Stimulated activated CD4-positive, alpha-beta T cell treated with anti-CD3 and anti-CD28 coated beads, Interleukin-1b, Interleukin-23, amount 100 ng/mL, for 24 hours (primary cell): ENCODE measurements at places on chromosomes 5 and 9.

DNA sequence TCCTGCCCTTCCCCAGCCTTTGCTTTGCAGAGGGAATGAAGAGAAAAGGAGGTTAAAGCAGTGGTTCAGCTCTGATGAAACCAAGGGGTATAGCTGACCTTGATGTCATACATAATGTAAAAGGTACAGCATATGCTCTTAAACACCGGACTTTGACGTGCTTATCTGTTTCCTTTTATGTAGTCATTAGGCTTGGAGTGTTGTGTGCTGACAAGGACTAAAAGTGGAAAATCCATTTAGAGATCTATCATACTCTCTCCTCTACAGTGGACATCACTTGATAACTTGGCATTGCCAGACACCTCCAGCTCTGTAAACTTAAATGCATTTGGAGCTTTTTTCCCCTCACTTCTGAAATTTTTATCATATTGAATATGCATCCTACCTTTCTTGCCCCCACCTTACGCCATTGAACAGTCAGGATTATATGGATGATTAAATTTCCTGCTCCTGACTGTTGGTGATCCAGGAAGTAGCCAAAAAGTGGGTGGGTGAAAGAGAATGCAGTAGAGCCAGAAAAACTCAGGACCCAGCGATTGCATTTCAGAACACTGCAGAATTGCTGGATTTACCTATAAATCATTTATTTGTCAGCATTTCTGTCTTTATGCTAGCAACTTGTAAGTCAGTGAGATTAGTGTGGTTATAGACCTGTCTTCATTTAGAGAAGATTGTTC is 4.1 kb downstream of the TNFAIP8 start:
- DNase-seq: no peak

DNA sequence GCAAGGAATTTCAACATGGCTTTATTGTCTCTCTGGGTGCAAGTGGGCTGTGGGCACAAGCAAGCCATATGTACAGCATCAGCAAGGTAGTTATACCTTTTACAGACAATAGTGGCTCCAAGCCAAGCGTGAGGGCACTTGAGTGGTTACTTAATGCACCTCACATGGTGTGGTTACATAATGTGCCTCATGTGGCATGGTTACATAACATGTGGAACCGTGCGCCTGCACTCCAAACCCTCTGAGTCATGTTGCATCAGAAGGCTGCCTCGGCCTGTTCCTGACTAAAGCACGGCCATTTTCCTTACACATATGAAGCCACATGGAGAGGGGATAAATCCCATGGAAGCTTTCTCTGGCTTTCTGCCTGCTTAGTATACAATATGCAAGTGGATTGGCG is 150.9 kb downstream of the OSTF1 start:
- no peak for DNase-seq

GRCh38 chr9:85213650-85214607 is 527.8 kb downstream of the AGTPBP1 start:
- no peak for DNase-seq

GRCh38 chr9:128529191-128529590 is 23.2 kb upstream of the SPTAN1 start:
- DNase-seq: no peak

DNA sequence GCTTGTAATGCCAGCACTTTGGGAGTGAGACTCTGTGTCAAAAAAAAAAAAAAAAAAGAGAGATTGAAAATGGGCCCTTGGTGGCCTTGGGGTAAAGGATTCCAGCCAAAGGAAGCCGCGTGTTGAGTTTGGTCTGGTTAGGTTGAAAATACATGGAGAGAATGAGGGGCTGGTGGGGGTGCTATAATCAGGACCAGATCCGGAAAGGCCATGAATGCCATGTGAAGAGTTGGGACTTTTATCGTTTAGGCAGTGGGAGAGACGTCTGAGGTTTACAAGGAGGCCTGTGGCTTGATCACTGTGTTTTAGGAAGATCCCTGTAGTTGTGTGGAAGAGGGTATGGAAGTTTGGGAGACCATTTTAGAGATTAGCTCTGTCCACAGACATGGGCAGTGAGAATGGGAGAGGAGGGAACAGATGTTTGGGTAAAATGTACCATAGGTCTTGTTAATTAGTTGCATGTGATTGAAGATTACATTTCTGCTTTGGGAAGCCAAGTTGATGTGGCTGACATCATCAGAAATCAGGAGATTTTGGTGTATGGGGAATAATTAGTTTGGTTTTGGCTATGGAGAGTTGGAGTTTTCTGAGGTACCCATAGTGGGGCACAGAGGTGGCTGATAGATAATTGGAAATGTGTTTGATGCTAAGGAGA is 3.5 kb downstream of the MSANTD3 start:
- no peak for DNase-seq

- DNase-seq: no peak
Observed at GRCh38 chr9:98254228-98255060, 1.0 kb downstream of the TBC1D2 start.

DNA sequence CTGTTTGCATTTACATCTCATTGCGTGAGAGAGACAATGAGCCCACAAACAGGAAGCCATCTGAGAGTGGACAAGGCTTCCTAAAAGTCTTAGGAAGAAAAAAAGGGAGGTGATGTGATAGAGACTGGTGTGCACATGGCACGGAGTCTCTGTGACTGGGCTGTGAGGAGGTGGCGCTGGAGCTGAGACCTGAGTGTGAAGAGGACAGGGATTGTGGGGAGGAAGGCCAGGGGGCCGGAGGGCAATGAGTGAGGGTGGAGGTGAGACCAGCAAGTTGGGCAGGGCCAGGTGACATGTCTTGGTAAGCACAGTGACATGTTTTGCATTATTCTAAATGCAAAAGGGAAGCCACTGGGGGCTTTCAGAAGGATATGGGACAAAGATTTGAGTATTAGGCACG is 45.0 kb downstream of the TSPAN17 start:
- no peak for DNase-seq

- no peak for DNase-seq
Observed at GRCh38 chr5:65808251-65808741, 86.3 kb downstream of the NLN start.

- no peak for DNase-seq
Observed at GRCh38 chr9:87112656-87113055, 165.3 kb upstream of the GAS1 start.

DNA sequence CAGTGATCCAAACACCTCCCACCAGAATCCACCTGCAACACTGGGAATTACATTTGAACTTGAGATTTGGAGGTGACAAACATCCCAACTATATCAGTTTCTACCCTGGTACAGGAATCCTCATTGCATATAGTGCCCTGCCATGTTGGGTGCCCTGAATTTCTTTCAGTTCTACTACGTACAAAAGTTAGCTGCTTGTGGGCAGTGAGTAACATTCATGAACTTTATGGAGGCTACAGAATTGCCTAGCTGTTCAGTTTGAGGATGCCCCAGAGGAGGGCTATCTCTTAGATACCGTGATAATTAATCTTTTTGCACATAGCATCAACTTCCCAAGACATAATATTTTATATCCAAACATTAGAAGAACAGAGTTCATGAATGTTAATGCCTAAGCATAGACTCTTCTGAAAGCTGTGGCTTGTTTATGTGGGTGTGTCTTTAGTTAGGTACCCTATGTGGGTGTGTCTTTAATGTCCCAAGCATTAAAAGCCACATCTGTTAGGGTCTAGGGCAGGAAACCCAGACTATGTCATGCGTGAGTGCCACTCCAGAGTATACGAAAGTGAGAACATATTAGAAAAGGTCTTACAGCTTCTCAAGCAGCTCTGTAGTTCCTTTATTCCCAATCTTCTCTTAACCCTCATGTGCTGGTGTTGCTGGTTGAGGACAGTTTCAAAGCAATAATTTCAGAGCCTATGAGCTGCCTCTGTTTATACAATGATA is 47.0 kb upstream of the CHD1 start:
- DNase-seq: no peak

GRCh38 chr9:87077986-87078385 is 130.7 kb upstream of the GAS1 start:
- DNase-seq: no peak

DNA sequence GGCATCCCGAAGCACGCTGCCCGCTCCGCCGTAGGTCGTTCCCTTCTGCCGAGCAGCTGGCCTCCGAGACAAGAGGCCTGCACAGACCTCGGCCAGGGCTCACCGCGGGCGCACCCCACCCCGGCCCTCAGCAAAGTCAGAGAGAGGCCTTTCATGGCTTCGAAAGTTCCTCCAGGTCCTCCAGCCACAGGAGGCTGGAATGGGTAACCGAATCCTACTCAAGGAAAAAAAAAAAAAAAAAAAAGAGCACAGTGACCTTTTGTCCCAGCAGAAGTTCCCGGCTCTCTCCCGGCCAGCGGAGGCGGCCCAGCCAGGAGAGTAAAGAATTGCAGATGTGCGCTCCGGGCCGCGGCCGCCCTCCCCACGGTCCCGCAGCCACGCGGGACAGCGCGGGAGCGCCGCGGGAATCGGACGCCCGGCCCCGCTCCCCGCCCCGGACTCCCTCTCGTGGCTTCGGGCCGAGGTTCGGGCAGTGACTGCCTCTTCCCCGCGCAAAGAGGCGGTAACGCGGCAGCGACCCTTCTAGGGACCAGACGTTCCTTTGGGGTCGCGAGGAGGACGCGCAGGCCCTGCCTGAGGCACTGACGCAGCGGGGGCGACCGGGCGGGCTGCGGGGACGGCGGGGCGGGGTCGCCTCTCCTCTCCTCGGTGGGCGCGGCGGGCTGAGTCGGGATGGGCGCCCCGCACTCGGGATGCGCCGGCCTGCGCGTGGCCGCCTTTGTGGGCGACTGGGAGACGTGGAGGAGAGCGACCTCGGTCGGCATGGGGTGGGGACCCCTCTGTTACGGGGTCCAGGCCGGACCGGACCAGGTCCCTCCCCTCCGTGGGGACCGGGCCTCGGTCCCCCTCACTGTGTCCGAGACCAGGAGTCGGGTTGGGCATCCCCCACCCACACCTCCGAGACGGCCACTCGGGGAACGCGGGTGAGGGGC is 754 bp downstream of the GFPT2 start:
- DNase-seq: no peak

DNA sequence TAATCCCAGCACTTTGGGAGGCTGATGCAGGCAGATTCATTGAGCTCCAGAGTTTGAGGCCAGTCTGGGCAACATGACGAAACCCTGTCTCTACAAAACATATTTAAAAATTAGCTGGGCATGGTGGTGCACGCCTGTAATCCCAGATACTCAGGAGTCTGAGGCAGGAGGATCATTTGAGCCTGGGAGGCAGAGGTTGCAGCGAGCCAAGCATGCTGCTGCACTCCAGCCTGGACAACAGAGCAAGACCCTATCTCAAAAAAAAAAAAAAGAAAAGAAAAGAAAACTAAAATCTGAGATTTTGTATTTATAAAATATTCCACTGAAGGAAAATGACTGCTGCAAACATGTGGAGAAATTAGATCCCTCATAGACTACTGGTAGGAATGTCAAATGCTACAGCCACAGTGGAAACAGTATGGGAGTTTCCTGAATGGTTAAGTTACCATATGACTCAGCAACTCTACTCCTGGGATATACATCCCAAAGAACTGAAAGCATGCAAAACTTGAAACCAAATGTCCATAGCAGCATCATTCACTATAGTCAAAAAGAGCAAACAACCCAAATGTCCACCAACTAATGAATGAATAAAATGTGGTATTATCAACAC is 106.1 kb downstream of the UBAP2 start:
- DNase-seq: no peak

DNA sequence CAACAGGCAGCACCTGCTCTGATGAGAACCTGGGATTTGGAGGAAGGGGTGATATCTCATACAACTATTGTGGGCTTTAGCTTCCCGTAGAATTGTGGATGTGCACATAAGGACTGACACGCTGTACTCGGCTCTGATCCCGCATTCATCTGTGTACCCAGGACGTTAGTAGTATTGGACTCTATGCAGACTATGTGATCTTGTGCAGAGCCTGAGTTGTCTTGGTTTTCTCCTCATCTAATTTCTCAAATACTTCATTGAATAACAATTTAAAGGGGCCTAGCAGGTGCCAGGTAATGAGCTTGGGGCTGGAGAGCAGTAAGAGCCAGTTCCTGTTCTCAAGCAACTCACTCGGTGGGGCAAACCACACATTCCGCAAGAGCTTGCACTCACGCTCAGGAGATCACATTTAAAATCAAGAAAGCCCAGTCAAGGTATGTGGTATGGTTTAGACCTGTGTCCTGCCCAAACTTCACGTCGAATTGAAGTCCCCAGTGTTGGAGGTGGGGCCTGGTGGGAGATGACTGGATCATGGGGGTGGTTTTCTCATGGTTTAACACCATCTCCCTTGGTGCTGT is 14.8 kb downstream of the C5orf15 start:
- no peak for DNase-seq

GRCh38 chr5:146076028-146076427 is 29.3 kb downstream of the PLAC8L1 start:
- no peak for DNase-seq

DNA sequence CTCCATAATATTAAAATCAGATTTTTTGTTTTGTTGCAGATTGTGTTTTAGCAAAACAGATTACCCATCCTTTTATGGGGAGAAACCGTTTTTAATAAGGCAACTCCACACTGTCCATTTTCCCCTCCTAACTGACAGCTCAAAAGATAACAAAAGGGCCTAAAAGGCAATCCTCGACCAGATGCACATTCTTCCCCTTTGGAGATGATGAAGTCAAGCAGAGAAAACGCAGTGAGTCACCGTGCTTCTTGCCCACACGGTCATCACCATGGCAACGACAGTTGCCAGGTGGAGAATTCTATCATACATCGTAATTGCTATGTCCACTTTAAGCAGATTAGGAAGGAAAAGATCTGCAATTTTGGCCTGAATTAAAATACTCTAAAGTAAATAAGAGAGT is 96.4 kb downstream of the DIRAS2 start:
- no peak for DNase-seq

- peak; percentile 46 for DNase-seq
Observed at GRCh38 chr9:133148199-133149129, 15.2 kb downstream of the GBGT1 start.

DNA sequence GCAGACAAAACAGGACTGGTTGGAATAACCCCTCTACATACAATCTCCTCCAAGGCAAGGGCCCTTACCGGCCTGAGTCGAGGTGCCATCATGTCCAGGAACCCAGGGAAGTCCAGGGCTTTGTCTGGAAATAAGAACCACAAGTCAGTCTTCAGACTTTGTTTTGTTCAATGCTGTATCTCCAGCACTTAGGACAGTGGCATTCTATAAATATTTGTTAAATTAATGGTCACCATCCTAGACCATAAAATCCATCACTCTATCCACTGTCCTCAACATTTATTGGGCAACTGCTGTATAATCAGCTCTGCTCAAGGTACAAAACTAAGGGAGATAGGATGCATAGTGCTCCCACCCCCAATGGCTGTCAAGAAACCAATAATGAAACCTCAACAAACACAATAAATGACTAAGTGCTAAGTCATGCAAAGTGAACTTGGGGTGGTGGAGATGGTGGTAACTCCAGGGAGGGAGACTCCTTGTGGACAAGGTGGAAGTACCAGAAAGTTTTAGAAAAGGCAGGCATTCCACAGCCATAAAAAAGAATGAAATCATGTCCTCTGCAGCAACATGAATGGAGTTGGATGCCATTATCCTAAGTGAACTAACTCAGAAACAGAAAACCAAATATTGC is 5.0 kb downstream of the RELL2 start:
- no peak for DNase-seq
